ENCODE measurements at places on chromosomes 6 and 20.

DNA sequence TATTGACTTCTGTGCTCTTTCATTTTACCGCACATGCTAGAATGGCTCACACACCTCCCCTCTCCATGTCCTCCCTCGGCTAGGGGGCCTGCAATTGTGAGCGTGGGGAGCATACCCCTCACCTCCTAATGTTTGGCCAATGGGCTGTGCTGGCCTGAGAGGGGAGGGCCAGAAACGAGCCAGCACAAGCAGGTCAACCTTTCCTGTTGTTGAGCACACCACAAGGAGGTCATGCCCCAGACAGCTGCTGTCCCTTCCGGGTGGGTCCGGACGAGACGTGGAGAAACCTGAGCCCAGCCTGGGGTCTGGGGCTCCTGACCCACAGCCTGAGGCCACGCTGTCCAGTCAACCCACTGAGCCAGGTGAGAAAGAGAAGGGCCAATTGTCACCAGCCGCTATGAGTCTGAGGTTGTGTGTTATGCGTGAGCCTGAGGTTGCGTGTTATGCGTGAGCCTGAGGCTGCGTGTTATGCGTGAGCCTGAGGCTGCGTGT is 77.4 kb downstream of the TTLL2 start:
- no peak for DNase-seq

- DNase-seq: no peak
Measured at GRCh38 chr6:290111-290922, 2.0 kb upstream of the DUSP22 start.

DNA sequence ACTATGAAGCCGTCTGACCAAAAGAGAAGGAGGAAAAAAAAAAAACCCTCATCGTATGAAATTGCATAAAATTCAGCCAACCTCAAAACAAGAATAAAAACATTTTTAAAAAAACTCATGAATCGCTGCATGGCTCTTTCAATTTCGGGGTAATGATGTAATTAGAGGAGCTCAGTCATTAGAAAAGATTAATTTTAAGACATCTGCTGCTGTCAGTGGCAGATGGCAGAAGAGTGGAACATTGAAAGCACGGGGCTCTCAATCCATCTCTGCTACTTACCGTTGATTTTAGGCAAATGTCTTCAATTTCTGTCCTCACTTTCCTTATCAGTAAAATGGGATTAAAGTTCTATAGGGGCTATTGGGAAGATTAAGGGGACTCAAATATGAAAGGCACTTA is 79.1 kb downstream of the EYA2 start:
- DNase-seq: no peak

GRCh38 chr6:33658982-33659689 is 38.0 kb downstream of the ITPR3 start:
- no peak for DNase-seq

DNA sequence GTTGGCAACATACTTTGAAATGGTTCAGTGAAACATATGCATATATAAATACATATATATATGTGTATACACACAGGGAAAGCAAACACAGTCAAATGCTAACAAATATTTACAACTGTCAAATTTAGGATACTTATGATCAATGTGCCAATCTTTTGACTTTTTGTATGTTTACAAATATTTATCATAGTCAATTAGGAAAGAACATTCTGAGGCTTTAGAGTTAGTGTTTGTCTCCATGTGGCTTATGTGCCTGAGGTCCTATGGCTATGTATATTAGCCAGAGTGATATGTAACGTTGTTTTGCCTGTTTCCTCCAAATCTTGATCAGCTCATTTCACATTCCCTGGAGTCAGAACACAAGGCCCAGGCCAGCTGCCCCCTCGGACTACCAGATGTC is 126.5 kb upstream of the MAN1A1 start:
- no peak for DNase-seq

- DNase-seq: no peak
Measured at GRCh38 chr6:40671694-40672050, 84.5 kb upstream of the LRFN2 start.

GRCh38 chr20:1646975-1647431 is 10.6 kb downstream of the SIRPG start:
- no peak for DNase-seq

DNA sequence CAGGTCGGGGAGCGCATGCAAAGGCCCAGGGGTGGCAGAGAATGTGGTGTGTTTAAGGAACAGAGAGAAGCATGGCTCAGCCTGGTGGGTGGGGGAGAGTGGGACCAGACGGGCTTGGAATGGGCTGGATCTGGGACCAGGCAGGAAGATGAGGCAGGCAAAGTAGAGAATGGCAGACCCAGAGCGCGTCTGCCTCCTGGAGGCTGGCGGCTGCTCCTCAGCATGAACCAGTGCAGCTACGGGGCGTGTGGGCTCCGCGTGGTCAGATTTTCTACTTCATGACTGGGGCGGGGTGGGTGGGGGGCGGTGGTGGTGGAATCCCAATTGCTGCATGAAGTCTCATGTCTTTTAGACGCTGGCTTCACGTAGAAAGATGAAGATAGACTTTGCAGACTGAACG is 135.6 kb downstream of the TFAP2C start:
- no peak for DNase-seq

GRCh38 chr6:21885532-21886114 is 292.1 kb downstream of the SOX4 start:
- no peak for DNase-seq

- no peak for DNase-seq
Measured at GRCh38 chr6:21738180-21739094, 144.9 kb downstream of the SOX4 start.

DNA sequence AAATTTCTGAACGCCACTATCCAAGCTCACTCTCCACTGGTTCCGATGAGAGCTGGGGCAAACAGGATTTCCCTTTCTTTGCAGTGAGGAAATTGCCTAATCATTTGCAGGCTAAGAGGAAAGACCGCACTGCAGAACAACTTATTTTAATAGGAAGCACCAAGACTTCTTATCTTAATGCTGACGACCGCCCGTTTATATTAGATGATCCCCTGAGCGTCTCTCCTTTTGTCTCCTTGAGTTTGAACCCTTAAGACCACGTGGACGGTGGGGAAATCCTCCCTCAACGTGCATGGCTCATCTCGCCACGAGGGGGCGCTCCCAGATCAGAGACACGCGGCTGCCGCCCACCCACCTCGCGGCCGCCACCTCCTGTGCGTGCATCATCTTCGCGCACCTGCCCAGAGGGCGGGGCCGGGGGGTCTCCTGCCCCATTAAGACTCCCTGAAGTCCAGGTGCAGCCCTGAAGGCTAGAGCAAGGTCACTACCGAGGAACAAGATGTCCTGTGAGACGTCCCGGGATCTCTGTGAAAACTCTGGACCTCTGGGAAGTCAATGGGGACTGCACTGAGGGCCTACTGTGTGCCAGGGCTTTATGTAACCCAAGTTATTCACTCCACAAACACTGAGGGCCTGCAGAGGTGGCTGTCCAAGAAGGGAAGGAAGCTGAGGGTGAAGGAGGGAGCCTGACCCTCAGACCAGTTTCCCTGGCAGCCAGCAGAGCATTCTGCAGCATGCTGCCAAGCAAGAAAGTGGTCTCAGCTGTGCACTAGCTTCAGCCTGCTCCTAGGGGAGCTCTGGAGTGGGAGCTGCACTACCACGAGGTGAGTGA is 28.1 kb downstream of the PDYN start:
- DNase-seq: peak; percentile 42

DNA sequence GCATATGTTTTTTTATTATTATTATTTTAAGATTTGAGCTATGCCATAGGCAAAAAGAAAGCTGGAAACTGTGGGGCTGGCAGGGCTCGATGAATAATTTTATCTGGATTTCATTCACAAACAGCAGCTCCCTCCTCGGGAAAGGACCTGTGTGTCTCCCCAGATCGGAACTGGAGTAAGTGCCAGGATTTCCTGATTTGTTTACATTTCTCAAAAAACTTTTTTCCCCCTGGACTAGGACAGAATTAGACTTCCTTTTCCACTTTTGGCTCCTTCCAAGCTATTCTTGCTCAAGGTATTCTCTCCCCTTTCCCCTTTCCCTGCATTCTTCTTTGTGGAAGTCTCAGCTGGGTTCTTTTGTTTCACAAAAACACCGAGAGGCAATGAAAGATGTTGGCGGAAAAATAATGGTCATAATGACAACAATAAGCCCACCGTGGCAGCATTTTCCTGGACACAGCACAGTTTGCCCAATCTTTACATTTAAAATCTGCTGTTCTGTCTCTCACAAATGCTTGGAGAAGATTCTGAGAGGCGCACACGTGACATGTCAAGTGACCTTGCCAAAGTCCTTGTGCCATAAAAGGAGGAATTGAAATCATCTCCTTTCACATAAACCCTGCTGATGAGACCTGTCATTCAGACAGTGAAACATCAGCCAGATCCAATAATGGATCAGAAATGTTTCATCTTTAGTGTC is 85.8 kb upstream of the PREP start:
- DNase-seq: no peak

DNA sequence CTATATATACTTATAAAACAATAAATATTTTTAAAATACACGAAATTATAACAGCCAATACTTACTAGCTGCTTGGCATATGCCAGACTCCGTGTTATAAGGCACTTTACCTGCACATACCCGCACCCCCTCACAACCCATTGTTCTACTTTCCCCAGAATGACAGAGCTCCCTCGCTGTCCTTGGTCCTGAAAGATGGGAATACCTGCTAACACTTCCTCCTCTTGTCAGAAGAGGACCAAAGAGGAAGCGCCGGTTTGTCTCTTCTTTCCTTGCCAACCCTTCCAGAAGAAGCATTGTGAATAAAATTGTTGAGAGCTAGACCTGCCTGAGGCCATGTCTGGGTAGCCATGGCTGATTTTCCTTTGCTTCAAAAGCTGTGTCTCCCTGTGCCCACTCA is 149.3 kb downstream of the PTPRT start:
- no peak for DNase-seq

GRCh38 chr6:51352506-51353029 is 533.9 kb downstream of the TFAP2B start:
- DNase-seq: no peak

DNA sequence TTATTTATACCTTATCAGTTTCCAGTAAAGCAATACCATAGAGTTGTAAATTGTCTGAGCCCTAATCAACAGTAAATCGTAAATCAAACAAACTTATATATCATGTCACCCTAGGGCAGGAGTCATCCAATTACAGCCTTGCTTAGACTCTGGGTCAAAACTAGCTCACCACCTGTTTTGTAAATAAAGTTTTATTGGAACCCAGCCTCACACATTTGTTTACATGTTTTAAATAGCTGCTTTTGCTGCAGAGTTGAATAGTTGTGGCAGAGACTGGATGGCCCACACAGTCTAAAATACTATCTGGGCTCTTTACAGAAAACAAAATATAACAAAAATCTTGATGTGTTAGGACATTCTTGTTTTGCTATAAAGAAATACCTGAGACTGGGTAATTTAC is 94.4 kb downstream of the MKKS start:
- no peak for DNase-seq

- no peak for DNase-seq
Measured at GRCh38 chr6:107607116-107607515, 117.2 kb downstream of the SOBP start.

GRCh38 chr6:127462376-127462775 is 3.2 kb upstream of the KIAA0408 start:
- no peak for DNase-seq

DNA sequence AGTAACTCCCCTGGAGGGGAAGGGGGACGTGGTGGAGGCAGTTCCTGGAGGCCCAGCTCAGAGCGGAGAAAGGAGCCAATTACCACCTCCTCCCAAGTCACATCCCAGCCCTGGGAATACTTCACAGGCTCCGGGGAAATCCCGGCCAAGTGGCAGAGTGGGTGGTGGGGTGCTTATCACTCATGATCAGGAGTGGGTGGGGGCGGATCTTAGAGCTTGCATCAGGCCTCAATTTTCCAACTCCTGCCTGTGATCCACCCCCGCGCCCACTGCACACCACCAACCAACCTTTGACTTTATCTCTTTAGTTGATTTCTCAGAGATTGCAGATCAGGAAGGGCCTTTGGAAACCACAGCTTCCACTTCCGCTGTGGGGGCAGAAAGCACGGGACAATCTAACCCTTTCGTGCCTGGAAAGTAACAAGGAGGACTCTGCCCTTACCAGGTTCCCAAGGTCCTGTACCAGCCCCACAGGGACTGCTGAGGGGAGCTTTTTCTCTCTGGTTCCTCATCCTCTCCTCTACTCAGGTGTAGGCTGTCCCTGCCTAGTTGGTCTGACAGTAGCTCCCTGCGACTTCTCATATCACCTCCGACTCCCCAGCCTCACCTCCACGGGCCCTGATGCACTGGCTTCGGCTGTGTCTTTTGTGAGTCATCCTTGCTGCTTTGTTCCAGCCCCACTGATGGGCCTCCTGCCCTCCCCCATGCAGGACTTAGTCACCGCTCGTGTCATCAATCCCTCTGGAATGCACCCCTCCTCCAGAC is 24.9 kb upstream of the IER3 start:
- peak; percentile 71 for DNase-seq

- no peak for DNase-seq
Measured at GRCh38 chr6:90219209-90219985, 77.2 kb downstream of the BACH2 start.

GRCh38 chr6:36340618-36341454 is 4.1 kb upstream of the BNIP5 start:
- DNase-seq: peak; percentile 47

- no peak for DNase-seq
Measured at GRCh38 chr6:98880486-98880885, 46.1 kb downstream of the POU3F2 start.

DNA sequence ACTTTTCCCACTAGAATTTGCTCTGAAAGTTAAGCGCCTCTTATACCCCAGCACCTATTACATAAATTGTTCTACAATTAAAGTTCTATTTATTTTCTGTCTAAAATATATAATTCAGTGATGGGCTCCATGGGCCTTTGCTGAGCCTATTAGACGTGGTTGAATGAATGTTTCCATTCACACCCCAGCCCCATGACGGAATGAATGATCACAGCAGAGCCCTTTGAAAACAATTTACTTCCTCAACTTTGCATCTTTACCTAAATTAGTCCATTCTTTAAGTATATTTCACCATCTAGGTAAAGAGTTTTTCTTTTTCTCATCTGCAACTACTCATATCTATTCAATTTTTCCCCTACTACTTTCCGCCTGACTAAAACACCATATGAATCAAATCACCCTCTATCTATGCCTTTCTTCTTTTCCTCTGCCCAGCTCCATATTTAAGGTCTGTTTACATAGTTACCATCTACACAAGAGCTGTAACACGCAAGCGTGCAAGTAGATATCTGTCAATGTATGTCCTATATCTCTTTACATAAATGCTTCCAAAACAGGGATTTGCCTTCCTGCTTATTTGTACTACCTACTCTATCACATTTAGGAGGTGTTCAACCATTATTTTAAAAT is 69.7 kb downstream of the ECT2L start:
- DNase-seq: no peak

DNA sequence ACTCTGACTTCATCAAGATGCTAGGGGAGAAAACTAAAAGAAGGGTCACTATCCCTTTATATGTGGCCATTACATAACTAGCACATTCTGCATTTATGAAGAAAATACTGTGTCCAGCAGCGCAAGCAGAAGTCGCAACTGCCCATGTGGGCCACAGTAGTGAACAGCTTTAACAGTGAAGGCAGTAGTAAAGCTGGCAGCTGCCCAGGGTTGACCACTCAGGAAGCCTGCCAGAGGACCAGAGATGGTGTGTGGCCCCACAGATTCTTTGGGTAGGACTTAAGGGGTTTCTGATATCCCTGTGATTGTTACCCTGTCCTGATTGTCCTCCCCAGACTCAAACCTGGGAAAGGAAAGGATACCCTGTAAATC is 88.3 kb upstream of the NT5E start:
- DNase-seq: no peak

All from stimulated activated CD4-positive, alpha-beta T cell treated with anti-CD3 and anti-CD28 coated beads, Interleukin-15, amount 100 ng/mL, for 1 hour (primary cell).